ENCODE measurements at places on chromosomes 11 and 22.

- no peak for DNase-seq
Measured at GRCh38 chr11:81007046-81007445, 1566.2 kb upstream of the TENM4 start.

DNA sequence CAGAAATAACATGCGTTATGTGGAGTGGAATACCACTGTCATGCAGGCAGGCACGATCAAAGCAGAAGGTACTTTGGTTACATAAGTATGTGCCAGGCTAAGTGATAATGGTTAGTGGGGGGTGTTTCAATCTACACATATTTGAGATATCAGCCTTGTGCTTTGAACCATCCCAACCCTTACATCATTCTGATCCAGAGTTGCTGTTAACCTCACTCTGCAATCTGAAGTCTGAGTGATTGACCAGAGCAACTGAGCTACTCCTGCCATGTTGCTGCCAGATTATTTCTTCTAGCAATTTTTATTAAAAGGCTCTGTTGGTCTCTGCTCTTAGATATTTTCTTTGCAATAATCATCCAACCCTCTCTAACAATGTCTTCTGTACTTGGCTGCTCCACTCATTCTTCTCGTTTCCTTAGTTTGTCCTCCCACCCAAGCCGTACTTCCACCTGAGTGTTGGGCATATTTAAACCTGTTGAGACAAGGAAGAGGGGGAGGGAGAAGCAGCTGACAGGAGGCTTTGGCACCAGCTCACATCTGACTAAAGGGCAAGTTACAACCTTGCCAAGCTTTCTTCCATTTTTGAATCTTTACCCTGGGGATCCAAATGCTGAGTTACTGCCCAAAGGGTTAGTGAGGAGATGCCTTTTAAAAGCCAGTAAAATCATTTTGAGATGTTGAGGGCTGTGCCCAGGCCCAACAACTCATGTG, 114.1 kb upstream of the SESN3 start:
- DNase-seq = no peak

GRCh38 chr11:15189641-15190365, 75.1 kb downstream of the INSC start:
- no peak for DNase-seq

GRCh38 chr11:2777871-2778629, 78.3 kb upstream of the KCNQ1OT1 start:
- DNase-seq = no peak

DNA sequence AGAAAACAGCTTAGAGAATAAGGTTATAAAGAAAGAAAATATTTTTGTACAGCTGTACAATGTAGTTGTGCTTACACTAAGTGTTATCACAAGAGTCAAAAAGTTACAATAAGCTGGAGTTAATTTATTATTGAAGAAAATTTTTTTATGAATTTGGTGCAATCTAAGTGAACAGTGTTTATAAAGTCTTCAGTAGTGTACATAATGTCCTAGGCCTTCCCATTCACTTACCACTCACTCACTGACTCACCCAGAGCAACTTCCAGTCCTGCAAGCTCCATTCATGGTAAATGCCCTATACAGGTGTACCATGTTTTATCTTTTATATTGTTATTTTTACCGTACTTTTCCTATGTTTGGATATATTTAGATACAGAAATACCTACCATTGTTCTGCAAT, 34.7 kb downstream of the GDPD4 start:
- DNase-seq = no peak

- DNase-seq = no peak
Measured at GRCh38 chr11:122270535-122270934, 154.5 kb upstream of the BLID start.

DNA sequence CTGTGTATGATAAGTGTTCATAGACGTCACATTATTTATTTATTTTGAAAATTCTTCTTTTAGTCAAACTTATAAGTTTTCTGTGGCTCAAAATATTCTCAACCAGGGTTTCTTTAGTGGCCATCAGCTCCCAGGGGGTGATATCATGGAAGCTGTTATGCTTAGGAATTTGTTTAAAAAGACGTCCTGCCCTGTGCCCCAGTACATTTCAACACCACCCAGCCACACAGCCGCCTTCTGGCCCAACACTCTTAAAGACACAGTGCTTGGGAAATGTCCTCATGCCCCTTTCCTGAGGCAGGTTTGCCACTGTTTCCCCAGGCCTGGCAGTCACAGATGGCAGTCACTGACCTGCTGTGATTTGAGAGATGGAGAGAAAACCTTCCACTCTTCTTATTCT, 19.9 kb downstream of the TSKU start:
- DNase-seq = no peak

- no peak for DNase-seq
Measured at GRCh38 chr11:129018991-129019390, 76.3 kb upstream of the TP53AIP1 start.

DNA sequence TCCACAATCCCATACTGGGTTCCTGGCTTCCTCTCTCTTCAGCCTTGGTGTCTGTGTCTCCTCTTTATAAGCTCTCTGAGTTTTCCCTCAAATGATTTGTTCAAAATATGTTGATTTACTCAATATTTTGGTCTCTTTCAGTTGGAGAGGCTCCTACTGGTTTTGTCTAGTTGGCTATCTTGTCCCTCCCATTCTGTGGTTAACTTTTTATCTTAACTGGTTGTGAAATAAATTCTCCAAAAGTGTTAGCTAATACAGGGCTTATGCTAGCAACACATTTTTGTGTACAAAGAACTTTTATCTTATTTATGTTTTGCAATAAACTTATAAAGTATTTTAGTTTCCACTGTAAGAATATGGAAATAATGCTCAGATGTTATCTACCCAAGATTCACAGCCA, 200.9 kb downstream of the AASDHPPT start:
- no peak for DNase-seq

DNA sequence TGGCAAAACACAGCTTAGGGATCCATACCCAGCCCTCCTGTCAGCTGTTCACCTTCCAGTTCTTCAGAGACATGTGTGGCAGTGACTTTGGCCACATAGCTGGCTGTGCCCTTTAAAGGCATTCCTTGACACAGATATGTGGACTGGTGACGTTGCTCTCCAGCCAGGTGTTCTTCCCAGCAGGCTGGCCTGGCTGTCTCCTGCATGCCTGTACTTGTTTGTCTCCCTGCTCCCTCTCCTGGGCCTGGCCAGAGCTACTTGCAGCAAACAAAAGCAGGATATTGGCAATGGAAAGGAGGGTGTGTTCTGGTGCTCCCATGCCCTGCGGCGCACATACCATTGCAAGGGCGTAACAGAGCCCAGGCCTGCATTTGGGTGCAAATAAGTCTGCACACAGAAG, 38.3 kb downstream of the PIK3IP1 start:
- DNase-seq = no peak
